ENCODE measurements at places on chromosomes 4 and X.
A peak's percentile ranks its signal among the peaks of the same experiment; 100 is the strongest.

- DNase-seq: no peak
Observed at GRCh38 chrX:18884916-18885315, 99.0 kb downstream of the PHKA2 start.

GRCh38 chr4:10104211-10104990 is 12.2 kb downstream of the WDR1 start:
- DNase-seq: no peak

GRCh38 chr4:31187979-31188378 is 467.8 kb downstream of the PCDH7 start:
- DNase-seq: no peak

DNA sequence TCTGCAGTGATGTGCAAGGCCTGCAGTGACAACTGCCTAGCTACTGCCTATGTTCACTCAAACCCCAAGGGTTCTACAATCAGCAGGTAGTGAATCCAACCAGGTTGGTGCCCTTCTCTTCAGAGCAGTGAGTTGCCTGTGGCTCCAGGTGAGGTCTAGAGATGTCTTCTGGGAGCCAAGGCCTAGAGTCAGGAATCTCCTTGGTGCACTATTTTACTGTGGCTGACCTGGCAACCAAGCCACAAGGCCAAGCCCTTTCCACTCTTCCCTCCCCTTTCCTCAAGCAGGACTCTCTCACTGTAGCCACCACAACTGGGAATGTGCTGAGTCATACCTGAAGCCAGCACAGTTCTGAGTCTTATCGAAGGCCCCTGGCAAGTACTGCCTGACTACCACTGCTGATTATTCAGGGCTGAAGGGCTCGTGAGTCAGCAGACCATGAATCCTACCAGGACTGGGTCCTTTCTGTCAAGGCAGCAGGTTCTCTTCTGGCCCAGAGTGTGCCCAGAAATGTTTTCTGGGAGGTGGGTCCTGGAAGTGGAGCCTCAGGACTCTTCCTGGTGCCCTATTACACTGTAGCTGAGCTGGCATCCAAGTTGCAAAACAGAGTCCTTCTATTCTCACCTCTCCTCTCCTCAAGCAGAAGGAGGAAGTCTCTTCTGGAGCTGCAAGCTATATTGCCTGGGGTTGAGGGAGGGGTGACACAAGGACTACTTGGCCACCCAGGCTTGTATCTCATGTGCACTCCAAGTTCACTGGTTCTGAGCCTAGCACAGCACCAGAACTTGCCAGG is 111.6 kb downstream of the BTC start:
- DNase-seq: peak; percentile 88

GRCh38 chr4:99591757-99592156 is 17.1 kb downstream of the MTTP start:
- no peak for DNase-seq

DNA sequence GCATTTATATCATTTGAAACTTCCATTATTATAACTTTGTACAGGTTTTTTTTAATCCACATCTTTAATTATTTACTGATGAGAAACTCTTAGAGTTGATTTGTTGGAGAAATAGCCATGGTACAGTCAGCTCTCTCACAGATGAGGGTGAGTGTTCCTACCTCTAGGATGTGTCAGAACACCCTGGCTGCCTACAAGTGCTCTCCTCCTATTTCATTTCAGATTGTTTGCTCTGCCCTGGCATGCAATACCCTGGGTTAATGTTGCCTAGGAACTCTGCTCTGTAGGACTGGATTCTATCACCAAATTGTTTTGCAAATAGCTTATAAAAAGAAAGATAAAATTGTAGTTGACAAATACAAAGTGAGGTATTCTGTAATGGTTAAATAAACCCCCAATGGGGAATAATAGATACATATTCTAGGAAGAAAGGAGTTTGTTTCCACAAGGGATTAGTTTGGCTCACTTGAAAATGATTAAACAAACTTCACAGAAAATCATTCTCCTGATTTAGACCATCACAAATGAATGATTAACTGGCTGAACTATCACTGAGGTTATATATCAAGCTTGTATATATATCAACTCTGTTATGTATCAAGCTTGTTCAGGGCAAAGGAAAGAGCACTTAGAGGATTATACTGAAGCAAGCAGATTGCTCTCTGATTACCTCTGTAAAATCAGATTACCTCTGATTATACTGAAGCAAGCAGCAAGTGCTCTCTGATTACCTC is 150.0 kb downstream of the PDE5A start:
- no peak for DNase-seq

DNA sequence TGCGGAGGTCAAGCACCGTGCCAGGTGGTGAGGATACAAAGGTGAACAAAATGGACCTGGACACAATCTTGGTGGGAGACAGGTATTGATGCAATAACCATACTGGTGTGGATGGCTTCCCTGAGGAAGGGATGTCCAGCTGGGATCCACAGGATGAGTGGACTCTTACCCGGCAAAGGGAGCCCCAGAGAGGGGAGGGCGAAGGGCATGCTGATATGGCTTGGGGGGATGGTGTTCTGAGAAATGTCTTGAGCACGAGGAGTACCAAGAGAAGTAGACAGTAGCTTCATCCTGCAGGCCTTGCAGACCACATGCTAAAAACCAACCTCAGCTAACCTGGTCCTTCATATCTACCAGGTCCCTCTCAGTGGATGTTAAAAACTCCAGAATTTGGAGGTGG is 220.8 kb downstream of the NWD2 start:
- no peak for DNase-seq

- DNase-seq: no peak
Observed at GRCh38 chr4:41865306-41865980, 69.8 kb upstream of the TMEM33 start.

GRCh38 chr4:47145630-47146029 is 114.3 kb downstream of the GABRB1 start:
- DNase-seq: no peak

DNA sequence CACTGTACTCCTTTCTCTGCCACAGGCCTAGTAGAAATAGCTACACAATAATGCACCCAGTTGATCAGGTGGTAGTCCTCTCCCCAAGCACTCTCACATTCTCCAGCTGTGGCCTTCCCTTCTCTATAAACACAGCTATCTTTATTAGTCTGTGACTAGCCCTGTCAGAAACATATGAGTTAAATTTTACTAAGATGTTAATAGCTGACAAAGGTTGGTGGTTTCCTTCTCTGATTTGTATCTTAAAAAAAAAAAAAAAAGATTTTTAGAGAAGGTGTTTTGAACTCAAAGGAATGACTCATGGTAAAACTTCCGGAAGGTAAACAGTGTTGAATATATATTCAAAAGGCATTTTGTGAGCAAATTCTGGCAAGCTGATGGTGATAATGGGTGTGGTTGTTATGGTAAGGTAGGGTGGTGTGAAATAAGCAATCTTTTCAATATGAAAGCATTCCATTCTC is 327.4 kb downstream of the PPP3CA start:
- DNase-seq: no peak

- DNase-seq: no peak
Observed at GRCh38 chrX:72114306-72114705, 17.4 kb downstream of the RTL5 start.

GRCh38 chr4:39763714-39764572 is 66.0 kb downstream of the UBE2K start:
- DNase-seq: no peak

DNA sequence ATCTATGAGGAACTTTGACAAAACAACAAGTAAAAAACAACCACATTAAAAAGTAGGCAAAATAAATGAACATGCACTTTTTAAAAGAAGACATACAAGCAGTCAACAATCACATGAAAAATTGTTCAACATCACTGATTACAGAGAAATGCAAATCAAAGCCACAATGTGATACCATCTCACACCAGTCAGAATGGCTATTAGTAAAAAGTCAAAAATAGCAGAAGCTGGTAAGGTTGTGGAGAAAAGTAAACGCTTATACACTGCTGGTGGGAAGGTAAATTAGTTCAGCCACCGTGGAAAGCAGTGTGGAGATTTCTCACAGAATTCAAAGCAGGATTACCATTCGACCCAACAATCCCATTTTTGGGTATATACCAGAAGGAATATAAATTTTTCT is 17.0 kb upstream of the LNX1 start:
- no peak for DNase-seq

DNA sequence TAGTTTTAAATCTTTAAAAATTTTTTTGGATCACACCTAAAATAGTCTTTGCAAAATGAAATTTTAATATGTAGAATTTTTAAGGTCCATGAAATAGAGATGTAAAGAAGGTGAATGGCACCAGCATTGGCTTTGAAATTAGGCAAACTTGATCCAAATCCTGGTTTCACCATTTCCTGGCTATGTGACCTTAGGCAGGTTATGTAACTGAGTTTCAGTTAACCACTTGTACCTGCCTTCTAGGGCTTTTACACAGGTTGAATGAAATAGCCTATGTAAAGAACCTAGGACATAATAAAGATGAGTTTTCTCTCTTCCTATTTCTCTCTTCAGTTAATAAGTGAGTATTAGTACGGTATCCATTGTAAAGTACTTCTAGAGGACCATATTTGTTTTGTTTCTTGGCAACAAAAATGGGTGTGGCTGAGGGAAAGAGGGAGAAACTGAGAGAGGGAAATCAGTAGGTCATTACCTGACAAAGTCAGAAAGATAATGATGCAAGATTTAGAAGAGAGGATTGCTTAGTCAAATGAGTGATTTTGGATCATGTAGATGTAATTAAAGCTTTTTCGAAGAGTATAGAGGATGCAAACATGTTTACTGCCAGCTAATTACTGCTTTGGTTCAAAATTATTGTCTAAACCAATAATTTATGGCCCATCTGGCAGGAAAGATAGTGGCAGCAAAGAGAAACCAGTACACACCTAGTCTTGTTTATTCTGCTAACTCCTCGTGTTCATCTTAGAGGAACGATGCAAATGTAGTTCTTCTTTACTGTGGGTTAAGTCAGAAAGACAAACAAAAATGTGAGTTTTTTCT is 81.9 kb downstream of the PDLIM5 start:
- DNase-seq: no peak

DNA sequence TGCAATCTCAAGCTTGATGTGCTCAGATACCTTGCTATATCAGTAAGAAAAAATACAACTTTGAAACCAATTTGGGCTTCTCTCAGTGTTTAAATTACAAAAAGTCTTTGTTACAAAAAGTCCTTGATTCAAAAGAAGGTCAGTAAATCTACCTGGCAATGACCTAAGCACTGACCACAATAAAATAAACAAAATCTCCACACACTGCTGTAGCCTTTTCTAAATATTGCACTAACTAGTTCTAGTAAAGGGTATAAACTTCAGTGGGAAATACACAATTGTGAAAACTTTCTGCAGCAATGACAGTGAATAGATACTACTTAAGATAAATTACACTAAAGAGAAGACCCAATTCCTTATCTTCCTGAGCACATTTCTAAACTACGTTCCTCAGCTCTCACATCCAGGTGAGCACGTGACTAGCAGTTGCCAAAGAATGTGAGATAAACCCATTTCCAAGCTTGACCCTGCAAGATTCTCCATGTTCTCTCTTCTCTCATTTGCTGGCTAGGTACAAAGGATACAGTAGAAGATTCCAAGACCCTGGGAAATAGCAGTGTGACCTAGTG is 81.4 kb upstream of the GPR34 start:
- no peak for DNase-seq

DNA sequence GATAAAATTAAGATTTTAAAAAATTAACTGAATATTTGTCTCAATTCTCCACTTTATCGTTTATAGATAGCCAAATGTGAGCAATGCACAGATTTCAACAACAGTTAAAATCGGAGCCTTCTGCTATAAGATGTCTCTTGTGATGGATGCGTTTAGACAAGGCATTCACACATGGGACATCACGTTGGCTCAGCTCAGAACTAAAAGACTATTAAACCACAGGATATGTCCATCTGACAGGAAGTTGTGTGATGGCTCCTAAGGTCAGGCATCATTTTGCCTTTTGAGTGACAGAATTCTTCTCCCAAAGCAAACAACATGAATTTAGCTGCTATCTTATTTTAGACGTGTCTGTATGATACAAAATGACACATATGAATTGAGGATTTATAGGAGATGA is 17.3 kb upstream of the VCX3B start:
- DNase-seq: no peak

GRCh38 chr4:25030277-25031076 is at the start of gene LGI2:
TSS of gene LGI2 (minus strand) at chr4:25030946. CDS start at chr4:25030693, 253 bp downstream.
- DNase-seq: peak; percentile 40

DNA sequence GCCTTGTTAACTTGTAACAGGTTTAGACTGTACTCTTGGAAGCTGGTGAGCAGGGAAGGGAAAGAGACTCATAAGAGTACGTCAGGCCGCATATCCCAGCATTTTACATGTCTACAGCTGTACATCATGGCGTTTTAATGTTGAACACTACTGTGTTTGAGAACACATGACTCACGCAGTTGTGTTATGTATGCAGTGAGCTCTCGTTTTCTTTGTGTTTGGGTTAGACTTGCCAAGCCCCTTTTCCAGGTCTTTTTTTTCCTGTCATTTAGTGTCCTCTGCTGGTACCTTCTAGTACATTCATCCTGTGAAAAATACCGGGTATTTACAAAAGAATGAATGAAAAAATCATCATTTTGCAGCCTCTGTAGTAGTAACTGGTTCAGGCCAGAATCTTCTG is 35.3 kb downstream of the SMS start:
- DNase-seq: no peak

- no peak for DNase-seq
Observed at GRCh38 chr4:102116121-102116520, 229.2 kb downstream of the SLC39A8 start.

DNA sequence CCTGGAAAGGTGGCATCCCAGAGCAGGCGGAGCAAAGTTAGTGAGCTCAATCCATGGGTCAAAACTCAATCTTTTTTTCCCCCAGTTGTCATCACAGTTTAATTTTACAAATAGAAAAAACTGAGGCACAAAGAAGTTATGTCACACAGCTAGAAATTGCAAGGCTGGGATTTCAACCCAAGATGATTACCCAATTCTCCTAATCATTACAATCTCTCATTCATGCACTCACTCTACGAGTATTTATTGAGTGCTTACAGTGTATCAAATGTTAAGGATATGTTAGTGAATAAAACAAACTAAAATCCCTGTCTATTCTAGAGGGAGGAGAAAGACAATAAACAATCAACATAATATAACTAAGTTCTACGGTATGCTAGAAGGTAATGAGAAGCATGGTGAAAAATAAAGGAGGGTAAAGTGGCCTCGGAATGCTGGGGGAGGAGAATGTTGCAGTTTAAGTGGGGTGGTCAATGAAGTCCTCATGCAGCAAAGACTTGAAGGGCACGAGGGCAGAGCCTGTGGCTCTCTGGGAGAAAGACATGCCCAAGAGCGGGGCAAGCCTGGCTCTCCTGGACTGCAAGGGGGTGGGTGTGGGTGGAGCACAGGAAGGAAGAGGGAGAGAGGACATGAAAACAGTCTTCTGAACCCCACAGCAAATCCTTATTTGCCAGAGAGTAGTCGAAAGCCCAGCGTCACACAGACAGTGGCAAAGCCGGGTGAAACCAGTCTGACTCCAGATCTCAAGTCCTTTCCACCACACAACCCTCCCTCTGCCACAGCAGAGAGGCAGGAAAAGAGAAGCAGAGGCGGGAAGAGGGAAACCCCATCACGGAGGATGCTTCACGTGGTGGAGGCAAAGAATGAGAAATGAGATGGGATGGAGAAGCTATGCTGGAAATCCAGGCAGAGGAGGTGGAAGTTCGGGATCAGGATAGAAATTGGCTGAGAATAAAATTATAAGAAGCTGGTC is 48.3 kb downstream of the RAB33B start:
- DNase-seq: no peak

All from MG63 (cell line).